Jurkat, Clone E6-1 (cell line): ENCODE measurements at places on chromosomes 3 and 15.

- DNase-seq, result no peak
Observed at GRCh38 chr3:107382631-107383030, 5.4 kb downstream of the CCDC54 start.

DNA sequence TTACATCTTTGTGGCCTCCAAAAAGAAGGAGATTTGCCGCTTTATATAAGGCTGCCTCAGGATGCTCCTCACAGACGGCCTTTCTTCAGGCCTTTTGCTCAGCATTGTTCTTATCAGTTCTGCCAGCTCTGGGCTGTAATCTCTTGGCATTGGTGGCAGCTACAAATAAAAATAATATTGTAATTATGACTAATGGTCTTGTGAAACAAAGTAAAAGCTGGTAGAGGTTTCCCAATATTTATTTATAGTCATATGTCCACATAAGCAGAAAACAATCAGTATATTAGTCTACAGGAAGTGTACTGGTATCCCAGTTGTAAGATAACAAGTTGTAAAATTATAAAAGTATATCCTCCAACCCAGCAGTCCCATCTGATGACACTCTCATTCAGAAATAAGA lies 7.3 kb downstream of the NEK4 start:
- no peak for DNase-seq

GRCh38 chr15:77186594-77187011 lies 115.7 kb upstream of the TSPAN3 start:
- DNase-seq, result peak; percentile 64

- DNase-seq, result peak; percentile 3
Observed at GRCh38 chr3:147119989-147120388, 286.4 kb downstream of the ZIC4 start.

DNA sequence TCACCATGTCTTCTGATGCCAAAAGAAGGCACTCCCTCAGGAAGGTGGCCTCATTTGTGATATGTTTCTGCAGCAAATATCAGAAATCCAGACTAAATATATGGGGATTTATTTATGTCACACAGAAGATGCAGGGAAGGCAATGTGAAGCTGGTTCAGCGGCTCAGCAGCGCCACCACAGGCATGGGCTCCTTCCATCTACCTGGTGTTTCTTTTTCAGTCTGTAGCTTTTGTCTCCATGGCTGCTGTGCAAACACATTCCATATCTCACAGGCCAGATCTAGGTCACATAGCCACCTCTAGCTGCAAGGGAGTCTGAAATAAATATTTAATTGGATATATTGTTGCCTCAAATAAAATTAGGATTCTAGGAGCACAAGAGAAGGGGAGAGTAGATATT lies 502.1 kb upstream of the IL12A start:
- DNase-seq, result no peak

DNA sequence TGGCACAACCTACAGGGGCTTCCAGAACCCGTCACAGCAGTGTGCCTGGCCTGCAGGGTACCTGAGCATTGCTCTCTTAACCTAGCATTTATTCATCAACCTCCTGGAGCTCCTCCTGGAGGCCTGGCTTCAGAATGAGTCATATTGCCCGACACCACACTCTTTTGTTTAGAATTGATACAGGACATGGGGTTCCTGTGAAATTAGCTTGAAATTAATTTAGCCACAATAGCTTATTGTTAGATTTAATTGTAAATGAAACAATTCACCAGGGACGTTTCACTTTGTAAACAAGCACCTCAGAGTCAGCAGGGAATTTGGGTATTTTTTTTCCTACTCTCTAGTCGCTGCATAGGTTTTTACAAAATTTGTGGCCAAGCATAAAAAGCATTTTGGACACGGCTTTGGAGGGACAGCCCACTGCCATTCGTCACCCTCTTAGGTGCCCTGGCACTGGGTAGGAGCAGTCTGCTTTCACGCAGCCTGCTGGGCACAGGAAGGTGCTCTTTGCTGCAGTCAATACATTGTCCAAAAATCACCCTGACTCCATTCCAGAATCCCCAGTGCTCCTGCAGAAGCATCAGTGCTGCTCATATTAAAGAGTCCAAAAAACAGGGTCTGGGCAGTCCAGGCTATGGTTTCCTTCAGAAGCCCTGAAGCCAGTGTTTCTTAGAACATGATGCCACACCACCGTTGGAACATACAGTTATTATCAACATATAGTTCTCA lies 60.8 kb upstream of the MEF2A start:
- DNase-seq, result no peak

DNA sequence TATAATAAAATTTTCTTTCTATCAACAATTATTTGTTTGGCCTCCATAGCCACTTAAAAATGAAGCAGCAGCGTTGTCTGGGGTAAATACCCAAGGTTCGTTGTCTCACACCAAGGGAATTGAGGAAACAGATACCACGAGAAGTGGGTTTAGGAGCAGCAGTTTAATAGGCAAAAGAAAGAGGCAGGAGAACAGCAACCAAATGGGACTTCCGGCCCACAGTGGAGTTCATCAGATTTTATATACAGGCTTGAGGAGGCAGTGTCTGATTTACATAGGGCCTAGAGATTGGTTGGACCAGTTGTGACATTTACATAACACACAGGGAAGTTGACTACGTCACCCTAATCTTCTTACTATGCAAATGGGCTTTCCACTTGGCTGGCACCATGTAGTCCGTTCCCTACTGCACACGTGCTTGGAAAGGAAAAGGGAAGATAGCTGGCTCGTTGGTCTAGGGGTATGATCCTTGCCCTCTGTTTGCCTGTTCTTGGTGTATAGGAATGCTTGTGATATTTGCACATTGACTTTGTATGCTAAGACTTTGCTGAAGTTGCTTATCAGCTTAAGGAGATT lies 61.5 kb upstream of the SETMAR start:
- no peak for DNase-seq

DNA sequence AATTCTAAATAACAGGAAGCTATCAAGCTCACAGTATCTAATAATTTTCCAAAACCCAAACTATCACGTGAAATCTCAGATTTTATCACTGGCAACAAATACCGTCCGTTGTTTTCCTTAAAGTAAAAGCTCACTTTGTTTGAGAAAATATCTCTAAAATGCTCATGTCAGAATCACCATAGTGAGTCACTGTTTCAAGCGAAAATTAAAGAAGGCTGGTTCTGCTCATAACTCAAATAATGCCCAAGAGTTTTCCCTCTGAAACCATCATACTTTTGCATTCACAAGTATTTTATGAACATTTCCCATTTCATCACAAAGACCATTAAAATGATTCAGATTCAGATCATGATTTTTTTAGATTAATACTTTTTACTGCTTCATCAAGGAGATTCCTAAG lies 50.6 kb downstream of the TBL1XR1 start:
- no peak for DNase-seq

DNA sequence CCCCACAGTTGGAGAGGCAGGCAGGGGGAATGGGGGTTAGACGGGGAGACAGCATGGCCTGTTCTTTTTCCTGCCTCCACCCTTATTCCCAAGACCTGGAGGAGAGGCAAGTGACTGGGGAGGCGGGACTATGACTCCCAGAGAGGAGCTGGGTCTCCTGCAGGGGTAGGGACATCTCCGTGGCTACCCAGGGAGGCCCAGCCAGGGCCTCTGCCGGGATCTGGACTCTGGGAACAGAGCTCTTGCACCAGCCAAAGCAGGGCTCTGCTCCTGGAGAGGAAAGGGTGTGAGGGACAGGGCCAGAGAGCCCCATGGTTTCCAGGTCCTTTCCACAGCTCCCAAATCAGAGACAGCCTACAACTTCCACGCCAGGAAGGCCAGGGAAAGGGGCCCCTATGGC lies 22.8 kb downstream of the CFAP100 start:
- no peak for DNase-seq

DNA sequence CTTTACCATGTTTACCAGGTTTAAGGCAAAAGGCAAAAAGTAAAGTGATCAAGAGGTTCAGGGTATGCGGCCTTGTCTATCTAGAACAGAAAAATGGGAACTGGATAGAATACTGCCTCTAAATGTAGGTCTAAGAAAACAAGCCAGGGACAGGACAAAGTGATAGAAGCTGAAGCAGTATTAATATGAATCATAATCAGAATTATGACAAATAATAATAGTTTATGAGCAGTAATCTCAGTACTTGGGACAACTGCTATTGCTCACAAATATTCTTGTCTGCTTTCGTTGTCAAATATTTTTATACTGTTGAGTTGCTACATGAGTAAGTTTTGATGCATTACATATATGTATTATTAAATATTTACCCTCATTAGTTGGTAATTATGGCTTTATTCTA lies 356.9 kb upstream of the RBMS3 start:
- DNase-seq, result no peak

DNA sequence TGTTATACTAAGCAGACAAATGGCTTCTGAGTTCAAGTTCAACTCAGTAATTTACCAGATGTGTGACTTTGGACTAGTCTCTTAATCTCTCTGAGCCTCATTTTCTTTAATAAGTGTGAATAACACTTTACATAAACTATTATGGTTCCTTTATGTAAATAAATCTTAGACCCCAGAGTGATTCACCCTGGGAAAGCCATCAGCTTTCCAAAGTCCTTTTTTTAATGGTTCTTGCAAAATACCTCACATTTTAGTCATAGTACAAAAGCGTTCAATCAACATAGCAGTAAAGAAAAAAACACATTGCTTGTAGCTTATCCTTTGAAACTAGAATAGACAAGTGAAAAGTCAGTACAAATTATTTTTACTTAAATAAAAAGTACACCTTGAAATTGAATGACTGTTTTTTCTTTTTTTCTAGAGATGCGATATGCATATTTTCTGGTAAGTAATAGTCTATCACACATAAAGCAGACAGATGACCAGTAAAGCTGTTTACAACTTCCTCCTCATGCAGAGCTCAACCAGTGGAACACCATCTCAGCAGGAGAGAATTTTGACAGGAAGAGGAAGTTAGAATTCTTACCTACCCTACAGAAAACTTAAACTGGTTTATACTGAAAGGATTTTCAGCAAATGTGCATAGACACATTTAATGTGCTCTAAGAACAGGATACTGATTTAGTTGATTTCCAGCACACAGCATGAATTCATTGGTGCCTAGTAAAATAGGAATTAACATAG lies 123.0 kb upstream of the AGBL1 start:
- no peak for DNase-seq

DNA sequence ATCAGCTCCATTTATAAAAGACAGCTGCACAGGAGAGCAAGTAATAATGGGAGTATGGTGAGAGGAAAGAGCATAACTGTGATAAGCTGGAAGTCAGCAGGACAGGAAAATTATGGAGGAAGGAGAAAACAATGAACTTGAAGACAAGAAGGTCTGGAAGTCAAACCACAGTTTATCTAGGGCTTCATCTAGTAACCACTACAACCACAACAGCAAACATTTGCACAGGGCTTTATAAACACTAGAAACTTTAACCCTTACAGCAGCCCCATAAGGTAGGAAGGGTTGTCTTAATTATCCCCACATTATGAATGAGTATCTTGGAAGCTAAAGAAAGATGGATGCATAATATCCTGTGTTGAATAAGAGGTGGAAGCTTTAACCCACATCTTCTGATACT lies 820.8 kb downstream of the IGSF11 start:
- peak; percentile 88 for DNase-seq

DNA sequence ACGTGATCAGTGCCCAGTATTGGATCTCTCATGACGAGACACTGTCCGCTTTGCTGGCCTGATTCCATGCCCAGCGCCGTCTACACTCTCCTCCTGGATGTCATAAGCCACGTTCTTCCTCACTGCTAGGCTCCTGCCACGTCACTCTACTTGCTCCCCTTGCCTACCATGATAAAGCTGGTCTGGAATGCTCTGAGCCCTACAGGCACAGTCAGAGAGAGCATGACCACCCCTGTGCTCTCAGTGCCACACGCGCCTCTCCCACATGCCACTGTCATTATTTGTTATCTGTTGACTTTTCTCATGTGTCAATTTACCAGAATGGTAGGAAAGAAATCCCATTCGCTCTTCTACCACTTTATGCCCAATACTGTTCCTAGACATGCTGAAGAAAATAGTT lies 148.6 kb downstream of the ANO10 start:
- no peak for DNase-seq

DNA sequence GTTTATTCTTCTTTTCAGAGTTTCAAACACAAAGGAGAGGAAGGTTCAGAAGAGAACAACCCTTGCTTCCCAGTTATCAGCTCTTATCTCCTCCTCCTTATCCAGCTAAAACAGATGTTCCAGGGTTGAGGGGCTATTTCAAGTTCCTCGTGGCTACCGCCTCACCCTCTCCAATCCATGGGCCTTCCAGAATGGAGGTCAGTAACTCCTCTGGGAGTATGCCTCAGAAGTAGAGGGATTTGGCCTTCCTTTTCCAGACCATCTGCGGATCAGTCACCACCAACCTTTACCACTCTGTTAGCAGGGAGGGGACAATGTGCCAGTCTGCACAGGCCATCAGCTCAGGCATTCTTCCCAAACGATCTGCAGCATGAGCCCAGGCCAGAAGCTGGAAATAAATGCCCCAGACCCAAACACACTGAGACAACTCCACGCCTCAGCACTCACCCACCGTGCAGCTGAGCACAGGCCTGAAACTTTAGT lies 14.8 kb downstream of the HTR3C start:
- no peak for DNase-seq

DNA sequence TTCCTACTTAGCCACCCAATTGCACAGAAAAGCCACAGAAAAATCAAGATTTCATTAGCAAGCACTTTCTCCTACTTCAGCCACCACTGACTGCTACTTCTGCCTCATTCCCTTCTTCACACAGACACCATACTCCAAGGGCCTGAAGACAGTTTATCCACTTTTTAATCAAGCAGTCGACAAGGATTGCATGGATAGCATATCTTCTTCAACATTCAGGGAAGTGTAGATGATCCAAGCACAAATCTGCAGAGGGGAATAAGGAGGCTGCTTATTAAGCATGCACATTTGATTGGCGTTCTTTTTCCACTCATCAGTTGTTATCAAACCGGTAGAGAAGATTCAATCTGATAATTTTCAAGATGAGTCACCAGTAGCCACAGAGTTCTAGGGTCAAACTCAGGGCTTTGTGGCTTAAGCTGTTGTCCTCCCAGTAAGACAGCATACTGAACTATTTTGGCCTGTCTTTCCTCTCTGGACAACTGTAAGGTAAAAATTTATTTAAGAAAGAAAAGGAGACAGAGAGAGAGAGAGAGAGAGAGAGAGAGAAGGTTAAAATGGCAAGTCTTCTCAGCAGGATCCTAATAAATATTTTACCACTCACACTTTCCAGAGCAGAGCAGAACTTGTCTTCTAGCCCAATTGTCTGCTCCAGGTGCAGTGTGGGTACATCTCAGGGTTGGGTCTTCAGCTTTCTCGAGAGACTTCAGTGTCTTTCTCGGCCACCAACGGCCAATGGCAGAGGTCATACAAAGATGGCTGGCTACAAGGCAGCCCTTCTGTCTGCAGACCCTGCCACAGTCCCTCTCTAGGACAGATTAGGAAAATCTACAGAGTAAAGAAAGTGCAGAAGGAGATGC lies 80.6 kb upstream of the BHLHE40 start:
- no peak for DNase-seq

GRCh38 chr3:64223791-64224745 lies 1.2 kb downstream of the PRICKLE2 start:
- no peak for DNase-seq

- DNase-seq, result no peak
Observed at GRCh38 chr15:61196711-61197586, 32.2 kb downstream of the RORA start.

- DNase-seq, result no peak
Observed at GRCh38 chr3:171086914-171087313, 60.4 kb upstream of the SLC2A2 start.
